ENCODE measurements at places on chromosomes 6 and 20. TPM values are rescaled to one million over a fixed set of nuclear protein-coding genes. Genes with fewer than 3 reads are reported as not detected.

Gene MYCT1
- not detected for polyA plus RNA-seq

Gene DBNDD2
- 18.0 TPM for polyA plus RNA-seq

Gene LINC00237
- polyA plus RNA-seq = 0.28 TPM

Gene NCOA6
- 17.3 TPM for polyA plus RNA-seq

Gene SLC18B1
- 4.1 TPM for polyA plus RNA-seq

DNA sequence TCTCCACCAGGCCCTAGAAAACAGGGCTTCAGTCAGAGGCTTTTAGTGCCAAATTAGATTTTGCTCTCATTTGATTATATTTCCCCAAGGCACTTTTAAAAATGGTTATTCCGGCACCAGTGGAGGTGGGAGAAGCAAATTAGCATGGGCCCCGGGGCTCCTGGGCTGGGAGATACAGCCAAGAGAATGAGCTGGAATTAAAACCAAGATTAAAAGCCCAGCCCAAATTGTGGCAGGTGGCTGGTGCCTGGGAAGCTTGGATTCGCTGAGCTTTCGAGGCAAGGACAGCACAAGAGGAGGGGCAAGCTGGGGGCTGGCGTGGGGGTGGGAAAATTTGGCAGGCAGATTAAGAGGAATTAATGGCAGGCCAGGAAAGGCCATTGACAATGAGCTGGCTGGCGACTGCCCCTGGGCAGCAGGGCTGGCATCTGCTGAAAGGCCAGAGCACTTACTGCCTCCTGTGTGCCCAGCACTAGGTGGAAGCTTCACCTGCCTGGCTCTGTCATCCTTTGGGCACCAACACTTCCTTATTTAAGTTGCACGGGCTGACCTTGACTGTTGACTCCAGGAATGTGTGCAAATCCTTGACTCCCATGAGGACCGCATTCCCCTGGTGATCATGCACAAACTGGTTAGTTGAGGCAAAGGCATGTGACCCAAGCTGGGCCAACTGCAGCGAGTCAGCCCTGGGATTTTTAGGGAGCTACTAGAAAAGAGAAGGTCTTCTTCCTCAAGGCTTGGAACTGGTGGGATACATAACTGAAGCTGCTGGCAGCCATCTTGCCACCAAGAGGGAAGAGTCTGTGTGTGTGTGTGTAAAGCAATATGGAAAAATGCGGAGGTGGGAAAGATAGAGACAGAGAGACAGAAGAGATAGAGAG lies 76.1 kb downstream of the SULF2 start:
- H3K4me3 ChIP-seq = no peak overlapping the region
- no peaks in the 10 kb centered on the region for H3K27me3 ChIP-seq
- H3K27ac ChIP-seq = no peak overlapping the region
- H3K36me3 ChIP-seq = no peaks in the 10 kb centered on the region

- peaks cover 16% of the 10 kb centered on the region for H3K4me1 ChIP-seq
- no peak for DNase-seq
- H3K4me3 ChIP-seq = peak overlapping the region; percentile 10
- H3K27ac ChIP-seq = peak overlapping the region; percentile 74
These were observed 36.7 kb upstream of the AKIRIN2 start for GRCh38 chr6:87738744-87739143.

- H3K4me1 ChIP-seq = no peaks in the 10 kb centered on the region
- no peaks in the 10 kb centered on the region for H3K36me3 ChIP-seq
- H3K27ac ChIP-seq = no peak overlapping the region
- no peak for DNase-seq
- peaks cover 4% of the 10 kb centered on the region for H3K27me3 ChIP-seq
These were observed 23.2 kb upstream of the TXNDC5 start for GRCh38 chr6:7933794-7934193.

GRCh38 chr20:35283441-35284266 lies 918 bp downstream of the EIF6 start:
- peak overlapping the region; percentile 81 for H3K27ac ChIP-seq
- peaks cover 36% of the 10 kb centered on the region for H3K4me1 ChIP-seq
- H3K4me3 ChIP-seq = peak overlapping the region; percentile 96
- no peak for DNase-seq

DNA sequence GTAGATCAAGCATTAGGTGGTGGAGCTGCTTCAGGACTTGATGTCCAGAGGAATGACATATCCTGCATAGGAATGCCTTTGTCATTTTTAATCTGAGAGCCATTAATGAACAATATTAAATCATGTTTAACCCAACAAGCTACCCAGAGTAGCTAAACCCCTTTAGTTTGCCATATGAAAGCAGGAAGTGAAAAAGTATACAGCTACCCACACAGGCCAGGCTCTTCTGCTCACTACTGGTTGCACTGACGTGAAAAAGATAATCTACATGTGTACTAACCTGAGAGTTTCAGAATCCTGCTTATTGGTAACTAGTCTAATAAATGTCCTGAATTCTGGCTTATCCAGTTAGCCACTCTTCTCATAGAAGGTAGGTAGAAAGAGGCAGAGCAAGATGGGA lies 19.9 kb downstream of the GLYATL3 start:
- no peaks in the 10 kb centered on the region for H3K27me3 ChIP-seq
- H3K4me3 ChIP-seq = no peak overlapping the region
- H3K4me1 ChIP-seq = no peaks in the 10 kb centered on the region
- no peak overlapping the region for H3K27ac ChIP-seq
- no peak for DNase-seq

DNA sequence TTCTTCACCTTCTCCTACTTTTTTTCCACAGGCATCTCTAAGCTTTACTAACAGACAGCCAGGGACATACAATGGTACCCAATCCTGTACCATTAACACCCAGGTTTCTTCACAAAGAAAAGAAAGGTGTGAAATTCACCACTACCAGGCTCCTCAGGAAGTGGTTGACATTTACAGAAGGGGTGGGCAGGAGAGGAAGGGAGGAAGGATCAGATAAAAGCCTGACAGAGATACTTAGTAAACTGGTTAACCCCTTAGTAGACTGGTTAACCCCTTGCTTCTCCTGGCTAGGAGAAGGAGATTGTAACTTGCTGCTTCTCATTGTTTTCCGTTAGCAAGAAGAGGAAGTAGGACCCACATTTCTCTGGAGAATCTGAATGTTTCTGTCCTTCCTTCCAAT lies 7.2 kb downstream of the SAMD3 start:
- peak overlapping the region; percentile 97 for H3K4me3 ChIP-seq
- peaks cover 27% of the 10 kb centered on the region for H3K36me3 ChIP-seq
- H3K27ac ChIP-seq = peak overlapping the region; percentile 89
- peaks cover 14% of the 10 kb centered on the region for H3K27me3 ChIP-seq
- H3K4me1 ChIP-seq = peaks cover 63% of the 10 kb centered on the region

GRCh38 chr6:33419580-33420490 lies at the start of gene SYNGAP1:
Gene SYNGAP1, plus strand, starts transcription at chr6:33420065. Its CDS starts 200 bp downstream, at chr6:33420265.
- peaks cover 60% of the 10 kb centered on the region for H3K4me1 ChIP-seq
- H3K36me3 ChIP-seq = peaks cover 7% of the 10 kb centered on the region
- H3K27ac ChIP-seq = peak within 1 kb of the TSS; percentile 97
- peaks cover 14% of the 10 kb centered on the region for H3K27me3 ChIP-seq

GRCh38 chr6:87330961-87331360 lies 1.9 kb upstream of the GJB7 start:
- no peak overlapping the region for H3K27ac ChIP-seq
- no peak overlapping the region for H3K4me3 ChIP-seq
- H3K4me1 ChIP-seq = peaks cover 21% of the 10 kb centered on the region
- peaks cover 2% of the 10 kb centered on the region for H3K27me3 ChIP-seq
- no peak for DNase-seq

GRCh38 chr20:361561-361960 lies 14.7 kb downstream of the NRSN2 start:
- H3K27me3 ChIP-seq = peaks cover 5% of the 10 kb centered on the region
- no peak overlapping the region for H3K27ac ChIP-seq

- H3K27me3 ChIP-seq = no peaks in the 10 kb centered on the region
- no peak overlapping the region for H3K27ac ChIP-seq
- peaks cover 6% of the 10 kb centered on the region for H3K4me1 ChIP-seq
- H3K36me3 ChIP-seq = no peaks in the 10 kb centered on the region
- DNase-seq = no peak
- H3K4me3 ChIP-seq = no peak overlapping the region
These were observed 132.2 kb upstream of the CDH4 start for GRCh38 chr20:61119794-61120410.

DNA sequence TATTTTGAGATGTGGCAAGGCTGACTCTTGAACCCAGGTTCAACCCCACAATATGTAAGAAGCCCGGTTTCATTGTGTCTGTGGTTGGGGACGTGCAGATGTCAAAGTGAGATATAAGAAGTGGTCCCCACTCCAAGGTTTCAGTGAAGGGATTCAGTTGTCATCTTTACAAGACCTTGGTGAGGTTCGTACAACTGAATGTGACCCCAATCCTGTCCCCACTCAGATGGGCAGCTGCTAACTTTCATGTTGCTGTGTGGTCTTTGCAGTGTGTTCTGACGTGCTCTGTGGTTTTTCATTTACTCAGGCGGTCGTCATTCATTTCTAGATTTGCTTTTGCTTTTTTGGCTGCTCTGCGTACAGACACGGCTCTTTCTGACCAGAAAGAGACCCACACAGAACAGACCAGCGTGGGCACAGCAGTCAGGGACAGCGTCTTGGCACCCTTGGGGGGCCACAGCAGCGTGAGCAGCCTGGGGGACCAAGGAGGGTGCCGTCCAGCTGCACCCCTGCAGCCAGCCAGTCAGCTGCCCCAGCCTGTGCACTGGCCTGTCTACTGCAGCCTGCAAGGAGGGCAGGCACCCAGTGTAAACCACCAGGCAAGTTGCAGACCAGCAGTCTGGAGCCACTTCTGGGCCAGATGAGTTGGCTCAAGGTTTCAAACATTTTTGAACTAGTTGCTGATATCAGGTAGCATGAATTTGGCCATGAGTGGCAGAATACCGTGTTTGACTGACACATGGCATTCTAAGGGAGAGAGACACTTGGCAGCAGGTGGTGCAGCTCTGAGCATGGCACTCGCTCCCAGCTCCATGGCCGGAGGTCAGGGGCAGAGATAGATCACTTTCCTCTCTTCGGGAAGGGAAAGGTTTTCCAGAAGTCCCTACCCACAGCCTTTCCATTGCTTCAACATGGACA lies 49.4 kb upstream of the IRF4 start:
- H3K27me3 ChIP-seq = peaks cover 7% of the 10 kb centered on the region
- H3K27ac ChIP-seq = peak overlapping the region; percentile 86
- peak overlapping the region; percentile 70 for H3K4me3 ChIP-seq
- H3K36me3 ChIP-seq = peaks cover 29% of the 10 kb centered on the region
- H3K4me1 ChIP-seq = peaks cover 61% of the 10 kb centered on the region
- DNase-seq = peak; percentile 74

DNA sequence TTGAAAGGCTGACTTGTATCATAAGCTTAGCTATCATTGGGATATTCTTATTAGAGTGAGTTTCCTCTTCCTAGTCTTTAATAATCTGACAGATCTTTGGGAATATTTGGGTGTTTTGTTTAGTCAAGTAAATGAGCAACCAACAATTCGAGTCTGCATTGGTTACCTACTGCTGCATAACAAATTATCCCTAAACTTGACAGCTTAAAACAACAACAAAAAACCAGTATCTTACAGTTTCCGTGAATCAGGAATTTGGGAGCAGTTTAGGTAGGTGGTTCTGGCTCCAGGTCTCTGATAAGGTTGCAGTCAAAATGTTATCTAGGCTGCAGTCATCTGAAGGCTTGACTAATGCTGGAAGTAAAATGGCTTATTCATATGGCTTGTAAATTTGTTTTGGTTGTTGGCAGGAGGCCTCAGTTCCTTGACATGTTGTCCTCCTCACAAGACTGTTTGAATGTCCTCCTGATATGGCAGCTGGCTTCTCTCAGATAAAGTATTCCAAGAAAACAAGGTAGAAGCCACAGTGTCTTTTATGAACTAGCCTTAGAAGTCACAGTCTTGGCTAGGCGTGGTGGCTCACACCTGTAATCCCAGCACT lies 7.2 kb downstream of the GTF3C6 start:
- H3K4me1 ChIP-seq = no peaks in the 10 kb centered on the region
- H3K27ac ChIP-seq = no peak overlapping the region
- no peak overlapping the region for H3K4me3 ChIP-seq
- no peaks in the 10 kb centered on the region for H3K27me3 ChIP-seq

DNA sequence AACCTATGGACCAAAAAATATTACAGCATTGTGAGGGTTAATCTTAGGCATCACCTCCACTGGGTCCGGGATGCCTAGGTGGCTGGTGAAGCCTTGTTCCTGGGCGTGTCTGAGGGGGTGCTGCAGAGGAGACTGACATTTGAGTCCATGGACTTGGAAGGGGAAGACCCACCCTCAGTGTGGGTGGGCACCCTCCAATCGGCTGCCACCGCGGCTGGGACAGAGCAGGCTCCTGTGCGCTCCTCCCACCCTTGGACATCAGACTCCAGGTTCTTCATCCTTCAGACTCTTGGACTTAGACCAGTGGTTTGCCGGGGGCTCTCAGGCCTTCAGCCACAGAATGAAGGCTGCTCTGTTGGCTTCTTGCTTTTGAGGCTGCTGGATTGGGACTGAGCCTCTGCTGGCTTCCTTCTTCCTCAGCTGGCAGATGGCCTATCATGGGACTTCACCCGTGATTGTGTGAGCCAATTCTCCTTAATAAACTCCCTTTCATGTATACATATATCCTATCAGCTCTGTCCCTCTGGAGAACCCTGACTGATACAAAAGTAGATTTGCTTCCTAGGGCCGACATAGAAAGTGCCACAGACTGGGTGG lies 113.1 kb downstream of the TTLL2 start:
- DNase-seq = no peak
- H3K4me1 ChIP-seq = no peaks in the 10 kb centered on the region
- no peak overlapping the region for H3K27ac ChIP-seq
- peaks cover 5% of the 10 kb centered on the region for H3K27me3 ChIP-seq
- no peak overlapping the region for H3K4me3 ChIP-seq

DNA sequence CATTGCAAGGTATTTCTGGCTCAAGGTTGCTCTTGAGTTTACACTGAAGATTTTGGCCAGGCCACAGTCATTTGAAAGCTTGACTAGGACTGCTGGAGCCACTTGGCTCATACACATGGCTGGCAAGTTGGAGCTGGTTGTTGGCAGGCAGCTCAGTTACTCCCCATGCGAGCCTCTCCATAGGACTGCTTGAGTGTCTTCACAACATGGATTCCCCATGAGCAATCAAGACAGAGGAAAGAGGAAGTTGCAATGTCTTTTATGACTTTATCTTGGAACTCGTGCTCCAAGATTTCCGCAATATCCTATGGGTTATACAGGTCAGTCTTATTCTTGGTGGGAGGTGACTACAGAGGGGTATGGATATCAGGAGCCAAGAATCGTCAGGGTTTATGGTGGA lies 1.4 kb upstream of the MANBAL start:
- peaks cover 22% of the 10 kb centered on the region for H3K4me1 ChIP-seq
- peaks cover 11% of the 10 kb centered on the region for H3K27me3 ChIP-seq
- DNase-seq = no peak
- H3K4me3 ChIP-seq = peak overlapping the region; percentile 83

DNA sequence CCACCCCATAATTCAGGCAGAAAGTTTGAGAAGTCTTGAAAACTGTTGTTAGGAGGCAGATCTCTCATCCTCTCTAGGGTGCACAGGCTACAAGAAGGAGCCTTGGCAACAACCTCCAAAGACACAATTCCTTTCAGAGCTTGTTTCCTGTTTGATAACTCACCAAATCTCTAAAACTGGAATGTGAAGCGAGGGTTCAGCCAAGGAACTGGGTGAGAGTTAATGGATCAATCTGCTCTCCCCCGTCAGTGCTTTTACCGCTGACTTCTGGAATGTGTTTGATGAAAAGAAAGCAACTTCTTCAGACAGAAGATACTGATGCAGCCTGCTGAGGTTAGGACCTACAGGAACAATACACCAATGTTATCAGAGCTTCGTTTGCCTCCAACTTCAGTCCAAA lies 171.8 kb upstream of the BMP2 start:
- no peak overlapping the region for H3K27ac ChIP-seq
- no peak overlapping the region for H3K4me3 ChIP-seq
- H3K4me1 ChIP-seq = peaks cover 12% of the 10 kb centered on the region
